ENCODE measurements at places on chromosomes 12 and 14.

GRCh38 chr12:109744986-109745942 lies 31.6 kb downstream of the FAM222A start:
- DNase-seq, result no peak

GRCh38 chr12:7832059-7832696 lies 40.5 kb downstream of the SLC2A14 start:
- no peak for DNase-seq

GRCh38 chr14:105913861-105914260 lies 387.5 kb downstream of the TMEM121 start:
- no peak for DNase-seq

DNA sequence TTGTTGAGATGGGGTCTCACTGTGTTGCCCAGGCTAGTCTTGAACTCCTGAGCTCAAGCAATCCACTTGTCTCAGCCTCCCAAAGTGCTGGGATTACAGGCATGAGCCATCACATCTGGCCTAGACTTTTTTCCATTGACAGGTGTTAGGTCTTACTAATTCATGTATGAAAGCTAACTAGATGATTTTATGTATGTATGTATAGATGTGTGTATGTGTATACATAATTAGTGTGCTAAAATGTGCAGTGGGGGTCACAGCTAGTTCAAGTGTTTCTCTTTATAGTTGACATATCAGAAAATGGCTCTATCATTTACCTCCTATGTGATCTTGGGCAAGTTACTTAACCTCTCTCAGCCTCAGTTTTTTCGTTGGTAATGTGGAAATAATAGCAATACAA lies 23.5 kb downstream of the UNC79 start:
- DNase-seq, result no peak

DNA sequence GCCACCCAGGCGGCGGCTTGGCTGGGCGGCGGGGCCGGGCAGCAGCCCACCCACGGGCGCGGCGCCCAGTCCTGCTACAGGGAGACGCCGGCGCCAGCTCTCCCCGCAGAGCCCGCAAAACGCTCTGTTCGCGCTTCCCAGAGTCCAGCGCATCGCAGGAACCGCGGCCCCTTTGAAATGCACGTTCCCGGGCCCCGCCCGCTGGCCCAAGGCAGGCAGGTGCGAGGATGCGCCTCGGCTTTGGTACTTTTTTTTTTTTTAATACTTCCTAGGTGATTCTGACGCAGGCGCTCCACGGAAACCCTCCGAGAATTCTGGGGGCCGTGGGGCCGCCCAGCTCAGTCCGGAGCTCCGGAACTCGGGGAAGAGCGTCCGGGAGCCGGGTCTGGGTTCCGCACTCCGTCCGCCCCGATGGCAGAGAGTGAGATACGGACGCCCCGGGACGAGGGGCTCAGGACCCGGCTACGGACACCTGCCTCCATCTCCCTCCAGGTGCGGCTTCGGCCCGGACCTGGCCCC lies 483 bp downstream of the POC1B start:
- DNase-seq, result peak; percentile 50

DNA sequence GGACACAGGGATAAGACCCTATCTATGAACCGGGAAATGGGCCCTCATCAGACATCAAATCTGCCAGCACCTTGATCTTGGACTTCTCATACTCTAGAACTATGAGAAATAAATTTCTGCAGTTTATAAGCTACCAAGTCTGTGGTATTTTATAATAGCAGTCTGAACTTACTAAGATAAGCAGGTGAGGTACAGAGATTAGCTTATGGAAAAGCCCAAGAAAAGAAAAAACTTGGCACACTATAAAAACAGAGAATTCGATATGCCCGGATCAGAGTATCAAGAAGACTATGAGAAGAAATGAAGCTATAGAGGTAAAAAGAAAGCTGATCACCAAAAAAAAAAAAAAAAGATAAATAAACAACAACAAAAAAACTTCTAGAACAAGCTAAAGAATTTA lies 52.6 kb downstream of the EEA1 start:
- no peak for DNase-seq

DNA sequence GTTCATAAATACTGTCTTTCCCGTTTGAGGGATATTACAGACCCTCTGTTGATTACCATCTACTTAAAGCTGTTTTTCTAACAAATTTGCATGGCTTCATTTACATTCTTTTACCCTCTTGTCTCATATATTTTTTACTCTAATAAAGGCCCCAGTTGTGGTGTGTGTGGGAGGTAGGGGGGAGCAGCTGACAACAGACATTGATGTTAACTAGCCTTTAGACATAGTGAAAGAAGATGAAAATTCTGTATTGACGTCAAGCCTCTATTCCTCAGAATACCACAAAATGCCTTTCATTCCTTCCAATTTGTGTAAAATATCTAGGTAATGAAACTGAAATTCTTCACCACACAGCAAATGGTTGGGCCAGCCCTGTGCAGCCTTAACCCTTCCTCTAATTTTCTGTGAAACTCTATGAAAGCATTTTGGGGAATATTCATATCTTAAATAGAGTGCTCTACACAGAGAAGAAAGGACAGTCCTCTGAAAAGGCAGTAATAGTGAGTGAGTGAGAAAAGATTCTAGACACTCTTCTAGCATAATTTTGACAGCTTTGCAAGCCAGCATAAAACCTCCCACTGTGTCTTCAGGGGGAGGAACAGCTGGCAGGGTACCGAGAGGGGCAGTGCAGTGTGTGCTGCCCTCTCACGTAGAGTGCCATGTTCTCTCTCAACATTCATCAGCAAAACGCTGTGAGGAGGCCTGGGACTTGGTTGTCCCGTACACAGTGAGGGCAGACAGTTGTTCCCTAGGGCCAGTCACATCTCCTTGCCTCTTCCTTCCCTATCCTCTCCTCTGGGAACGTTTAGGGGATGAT lies 20.1 kb upstream of the CERS5 start:
- DNase-seq, result no peak

- no peak for DNase-seq
Measured at GRCh38 chr14:54622192-54622958, 55.4 kb downstream of the SAMD4A start.

- DNase-seq, result no peak
Measured at GRCh38 chr12:87140262-87140661, 884.1 kb upstream of the MGAT4C start.

GRCh38 chr12:78970041-78970440 lies 105.5 kb downstream of the SYT1 start:
- no peak for DNase-seq

DNA sequence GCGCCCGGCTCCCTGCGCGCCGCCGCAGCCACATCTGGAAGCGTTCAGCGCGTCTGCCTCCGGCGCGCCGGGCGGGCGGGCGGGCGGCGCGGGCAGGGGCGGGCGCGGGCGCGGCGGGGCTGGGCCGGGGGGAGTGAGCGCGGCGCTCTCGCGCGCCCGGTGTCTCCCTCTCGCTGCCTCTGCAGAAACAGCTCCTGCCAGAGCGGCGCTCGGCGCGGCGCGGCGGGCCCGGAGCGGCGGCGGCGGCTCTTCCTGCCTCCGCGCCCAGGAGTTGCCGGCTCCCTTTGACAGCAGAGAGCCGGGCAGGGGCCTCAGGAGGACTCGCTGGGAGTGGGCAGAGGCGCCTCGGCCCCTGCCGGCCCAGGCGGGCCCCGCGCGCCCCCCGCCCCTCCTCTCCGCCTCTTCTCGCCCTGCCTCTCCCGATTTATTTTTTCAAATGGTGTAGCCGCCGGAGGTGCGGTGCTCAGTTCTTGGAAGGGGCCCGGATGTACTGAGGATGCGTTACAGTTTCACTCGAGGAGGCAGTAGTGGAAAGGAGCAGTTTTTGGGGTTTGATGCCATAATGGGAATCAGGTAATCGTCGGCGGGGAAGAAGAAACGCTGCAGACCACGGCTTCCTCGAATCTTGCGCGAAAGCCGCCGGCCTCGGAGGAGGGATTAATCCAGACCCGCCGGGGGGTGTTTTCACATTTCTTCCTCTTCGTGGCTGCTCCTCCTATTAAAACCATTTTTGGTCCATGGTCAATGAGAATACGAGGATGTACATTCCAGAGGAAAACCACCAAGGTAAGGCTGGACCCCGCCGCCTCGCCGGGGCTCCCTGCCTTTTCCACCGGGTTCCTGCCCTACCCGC lies at the start of gene CACNA1C:
Gene CACNA1C, plus strand, starts transcription at position 162 of the 853 bp plus-strand sequence. Its CDS starts 576 bp downstream, at position 738.
- peak; percentile 22 for DNase-seq

- DNase-seq, result no peak
Measured at GRCh38 chr12:104858611-104859543, 99.2 kb downstream of the SLC41A2 start.

DNA sequence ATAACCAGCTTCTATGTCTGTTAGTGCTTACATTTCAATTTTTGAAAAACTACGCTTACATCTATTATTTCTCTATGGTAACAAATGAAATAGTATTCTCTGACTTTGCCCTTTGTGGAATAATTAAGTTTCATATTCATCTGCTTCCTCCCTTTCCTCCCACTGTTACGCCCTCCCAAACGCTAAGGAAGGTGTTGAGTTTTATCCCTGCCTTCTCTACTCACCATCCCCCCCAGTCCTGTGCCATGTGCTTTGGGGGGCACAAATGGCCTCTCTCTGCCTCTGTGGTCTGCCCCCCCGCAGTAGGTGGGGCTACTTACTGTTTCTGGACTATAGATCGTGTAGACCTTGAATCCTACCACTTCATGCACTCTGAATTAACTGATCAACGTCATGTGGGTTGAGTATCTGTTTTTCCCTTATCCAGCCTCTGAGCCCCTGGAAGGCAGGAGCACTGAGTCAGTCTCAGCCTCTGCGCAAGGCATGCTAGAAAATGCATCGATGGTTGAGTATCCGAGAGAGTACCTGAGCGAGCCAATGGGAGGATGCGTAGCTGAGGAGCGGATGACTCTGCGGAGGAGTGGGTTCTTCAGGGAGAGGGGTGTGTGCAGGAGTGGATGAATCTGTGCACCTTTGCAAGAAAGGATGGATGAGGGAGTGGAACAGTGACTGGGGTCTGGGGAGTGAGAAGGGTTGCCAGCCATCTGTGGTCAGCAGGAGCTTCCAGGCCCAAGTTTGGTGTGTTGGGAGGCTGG lies 114.5 kb upstream of the RTL1 start:
- no peak for DNase-seq

GRCh38 chr14:25001601-25002000 lies 48.3 kb downstream of the STXBP6 start:
- DNase-seq, result no peak

DNA sequence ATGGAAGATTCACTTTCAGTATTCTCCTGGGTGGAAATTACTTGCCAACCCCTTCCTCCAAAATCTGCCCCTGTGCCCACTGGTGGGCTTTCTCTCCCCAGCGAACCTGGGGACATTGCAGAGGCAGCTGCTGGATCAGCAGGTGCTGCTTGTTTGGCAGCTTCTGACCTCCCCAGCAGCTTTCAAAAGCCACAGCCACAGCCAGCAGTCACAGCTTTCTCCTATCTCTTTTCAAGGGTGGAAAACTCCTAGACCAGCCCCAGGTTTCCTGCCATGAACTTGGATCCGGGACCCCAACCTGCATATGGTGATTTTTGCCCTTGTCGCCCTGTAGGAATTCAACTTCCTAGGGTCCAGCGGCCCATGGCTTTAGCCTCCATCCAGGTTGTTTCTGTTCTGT lies 330.8 kb downstream of the ADAMTS20 start:
- DNase-seq, result no peak

DNA sequence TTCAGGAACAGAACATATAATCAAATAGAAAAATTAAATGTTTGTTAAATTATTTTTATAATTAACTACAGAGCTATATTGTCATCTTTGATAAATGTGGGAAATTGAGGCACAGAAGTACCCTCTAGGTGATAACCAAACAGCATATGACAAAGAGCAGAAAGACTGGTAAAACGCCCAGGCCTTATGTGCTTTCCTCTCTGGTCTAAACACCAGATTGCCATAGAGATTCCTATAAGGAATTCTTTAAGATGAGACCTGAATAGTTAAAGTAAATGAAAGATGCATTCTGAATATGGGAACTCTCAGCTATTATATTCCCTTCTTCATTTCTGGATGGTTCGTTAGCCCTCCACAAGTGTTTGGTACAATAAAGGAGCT lies 140.0 kb upstream of the SOX5 start:
- DNase-seq, result no peak

DNA sequence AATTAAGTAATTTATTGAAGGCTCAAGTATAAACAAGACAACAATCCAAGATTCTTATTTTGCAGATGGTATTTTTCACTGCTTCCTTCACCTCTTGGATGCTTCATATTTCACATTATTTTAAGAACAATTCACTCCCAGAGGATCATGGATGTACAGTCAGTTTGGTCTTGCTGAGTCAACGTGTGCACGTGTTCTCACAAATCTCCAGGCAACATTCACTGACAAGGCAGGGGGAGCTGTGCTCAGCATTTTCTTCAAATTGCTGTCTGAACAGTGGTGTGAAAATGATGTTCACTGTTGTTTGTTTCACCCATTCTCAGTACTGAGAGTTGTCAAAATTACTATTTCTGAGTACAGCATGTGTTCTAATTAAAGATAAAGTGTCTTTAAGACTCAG lies 118.3 kb upstream of the SLC38A4 start:
- DNase-seq, result no peak

DNA sequence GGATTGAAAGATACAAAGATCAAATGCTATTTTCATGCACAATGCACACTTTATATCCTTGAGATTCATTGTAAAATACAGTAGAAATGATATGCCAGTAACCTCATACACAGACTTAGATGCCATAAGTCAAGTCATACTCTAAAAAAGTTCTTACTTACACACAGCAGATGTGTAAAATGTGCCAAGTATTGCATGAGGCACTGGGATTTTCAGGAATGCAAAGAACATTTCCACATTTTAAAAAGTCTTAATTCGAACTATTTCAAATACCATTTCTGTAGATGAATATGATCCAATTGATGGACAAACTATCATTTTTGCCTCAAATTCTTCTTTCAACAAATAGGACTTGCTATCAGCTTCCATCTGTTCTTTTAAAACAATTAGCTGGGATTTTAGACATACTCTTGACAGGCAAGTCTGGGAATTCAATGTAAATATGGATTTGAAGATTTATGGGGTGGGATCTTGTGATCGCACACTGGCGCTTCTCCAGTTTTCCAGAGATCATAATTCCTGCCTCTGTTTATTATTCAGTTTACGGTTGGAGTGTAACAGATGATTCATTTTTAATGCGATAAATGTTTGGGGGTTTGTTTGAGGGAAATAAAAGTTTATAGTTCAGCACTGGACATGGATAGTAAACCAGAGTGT lies 183.8 kb downstream of the PAX9 start:
- DNase-seq, result no peak

DNA sequence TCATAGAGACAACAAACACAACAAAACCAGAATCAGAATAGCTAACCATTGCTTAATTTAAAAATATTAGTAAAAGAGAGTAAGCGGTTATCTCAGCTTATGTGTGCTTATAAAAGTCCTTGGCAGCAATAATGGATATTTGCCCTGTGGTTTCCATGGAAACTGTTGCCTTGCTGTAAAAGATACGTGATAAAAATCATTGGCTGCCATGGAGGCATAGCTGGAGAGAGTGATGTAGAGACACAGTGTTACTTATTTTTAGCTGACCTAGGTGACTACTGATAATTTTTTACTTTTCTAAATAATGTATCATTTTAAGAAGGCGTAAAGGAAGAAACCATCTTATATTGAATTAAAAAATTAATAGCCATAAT lies 92.9 kb downstream of the ERC1 start:
- no peak for DNase-seq
